ENCODE measurements at places on chromosomes 4 and X.
A peak's percentile ranks its signal among the peaks of the same experiment; 100 is the strongest.

- no peak for DNase-seq
These were observed 35.2 kb upstream of the PHEX start for GRCh38 chrX:21996872-21997455.

DNA sequence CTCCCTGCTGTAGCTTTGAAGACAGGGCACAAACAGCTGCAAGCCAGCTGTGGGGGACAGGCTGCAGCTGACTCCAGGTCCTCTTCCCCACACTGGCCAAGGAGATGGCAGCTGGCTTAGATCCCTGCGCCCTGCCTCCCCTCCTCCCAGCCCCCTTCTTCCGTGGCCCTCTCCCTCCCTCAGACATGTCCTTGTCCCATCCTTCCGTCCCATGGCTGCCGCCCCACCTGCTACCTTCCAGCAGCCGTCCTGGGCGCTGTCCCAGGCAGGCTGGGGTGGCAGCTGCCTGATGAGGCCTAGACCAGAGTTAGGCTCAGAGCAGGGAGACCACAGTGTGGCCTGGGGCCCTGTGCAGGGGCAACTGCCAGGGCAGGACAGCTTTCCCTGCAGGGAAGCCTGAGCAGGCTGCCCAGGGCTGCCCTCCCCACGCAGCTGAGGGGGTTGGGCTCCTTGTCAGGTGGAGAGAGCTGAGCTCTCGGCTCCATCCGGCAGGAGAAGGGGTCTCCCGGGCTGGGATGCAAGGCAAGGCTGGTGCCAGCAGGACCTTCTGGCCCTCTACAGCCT, 3.3 kb upstream of the BGN start:
- DNase-seq, result no peak

- no peak for DNase-seq
These were observed 364.8 kb downstream of the SMARCA1 start for GRCh38 chrX:129158505-129158904.

DNA sequence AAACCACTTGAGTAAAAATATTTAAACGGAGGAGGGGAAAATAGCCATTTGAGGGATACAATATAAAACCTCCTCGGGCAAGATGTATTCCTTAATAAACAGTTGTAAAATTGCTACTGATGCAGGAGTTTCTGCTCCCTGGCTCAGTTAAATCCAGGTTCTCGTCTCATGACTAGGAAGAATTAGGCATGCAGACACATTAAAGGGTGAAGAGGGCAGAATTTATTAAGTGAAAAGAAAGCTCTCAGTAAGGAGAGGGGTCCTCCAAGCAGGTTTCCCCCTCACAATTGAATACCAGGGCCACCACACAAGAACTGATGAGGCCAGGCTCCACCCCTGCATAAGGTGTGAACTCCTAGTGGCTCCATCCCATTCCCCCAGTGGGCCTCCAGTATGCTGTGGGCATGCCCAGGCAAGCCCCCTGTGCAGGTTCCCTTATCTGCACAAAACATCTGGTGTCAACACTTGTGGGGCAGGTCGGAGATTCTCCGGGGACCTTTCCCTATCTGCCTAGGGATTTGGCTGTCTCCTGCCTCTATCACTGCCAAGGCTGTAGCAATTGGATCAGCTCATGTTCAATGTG, 80.4 kb downstream of the HS6ST2 start:
- no peak for DNase-seq

DNA sequence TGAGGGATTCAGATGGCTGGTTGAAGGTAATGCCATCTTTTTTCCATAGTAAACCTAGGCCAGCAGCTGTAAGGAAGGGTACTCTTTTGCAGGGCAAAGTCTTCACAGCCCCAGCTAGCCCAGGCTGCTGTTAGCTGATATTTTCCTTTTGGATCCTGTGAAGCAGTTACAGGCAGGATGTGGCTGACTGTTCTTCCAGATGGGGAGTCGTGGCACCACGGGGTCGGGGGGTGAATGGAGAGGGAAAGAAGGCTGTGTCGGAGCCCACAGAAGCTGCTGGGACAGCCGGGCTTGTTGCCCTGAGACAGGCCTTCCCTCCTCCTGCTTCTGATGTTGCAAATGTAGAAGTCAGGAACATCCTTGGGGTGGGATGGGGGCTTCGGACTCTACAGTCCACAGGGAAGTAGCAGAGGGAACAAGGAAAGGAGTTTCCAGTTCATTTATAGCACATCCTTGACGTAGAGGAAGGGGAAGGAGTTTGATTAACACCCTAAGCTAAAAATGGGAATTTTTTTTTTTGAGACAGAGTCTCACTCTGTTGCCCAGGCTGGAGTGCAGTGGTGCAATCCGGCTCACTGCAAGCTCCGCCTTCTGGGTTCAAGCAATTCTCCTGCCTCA, 64.6 kb upstream of the TMEM150C start:
- no peak for DNase-seq

DNA sequence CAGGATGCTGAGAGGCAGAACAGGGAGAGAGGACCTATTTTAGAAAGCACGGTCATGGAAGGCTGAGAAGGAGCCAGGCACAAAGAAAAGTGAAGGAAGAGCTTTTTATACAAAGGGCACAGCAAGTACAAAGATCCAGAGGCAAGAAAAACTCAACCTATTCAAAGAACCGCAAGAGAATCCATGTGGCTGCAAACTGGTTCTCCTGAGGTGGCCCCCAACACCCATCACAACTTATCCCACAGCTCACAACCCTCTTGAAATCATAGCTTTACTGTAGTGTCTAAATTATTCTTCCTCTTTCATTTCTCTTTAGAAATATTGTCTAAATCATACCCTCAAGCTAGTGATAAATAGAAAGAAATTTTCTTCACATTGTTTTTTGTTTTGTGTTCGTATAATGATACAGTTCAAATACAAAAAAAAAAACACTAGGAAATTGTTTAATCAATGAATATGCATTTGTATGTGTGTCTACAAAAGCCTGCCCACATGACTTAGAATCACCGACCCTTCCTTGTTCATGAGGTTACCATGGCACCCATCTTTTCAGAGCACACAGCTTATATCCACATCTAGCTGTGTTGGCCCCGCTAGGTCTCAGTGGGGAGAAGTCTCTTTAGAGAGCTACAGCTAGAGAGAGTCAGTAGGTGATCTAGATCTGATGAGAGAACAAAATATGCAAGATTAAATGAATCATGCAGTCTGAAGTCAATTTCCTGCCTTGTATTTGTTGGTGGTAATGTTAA, 126.9 kb upstream of the DCLK2 start:
- DNase-seq, result no peak

GRCh38 chr4:144646523-144647094, 653 bp downstream of the HHIP start:
- DNase-seq, result no peak

DNA sequence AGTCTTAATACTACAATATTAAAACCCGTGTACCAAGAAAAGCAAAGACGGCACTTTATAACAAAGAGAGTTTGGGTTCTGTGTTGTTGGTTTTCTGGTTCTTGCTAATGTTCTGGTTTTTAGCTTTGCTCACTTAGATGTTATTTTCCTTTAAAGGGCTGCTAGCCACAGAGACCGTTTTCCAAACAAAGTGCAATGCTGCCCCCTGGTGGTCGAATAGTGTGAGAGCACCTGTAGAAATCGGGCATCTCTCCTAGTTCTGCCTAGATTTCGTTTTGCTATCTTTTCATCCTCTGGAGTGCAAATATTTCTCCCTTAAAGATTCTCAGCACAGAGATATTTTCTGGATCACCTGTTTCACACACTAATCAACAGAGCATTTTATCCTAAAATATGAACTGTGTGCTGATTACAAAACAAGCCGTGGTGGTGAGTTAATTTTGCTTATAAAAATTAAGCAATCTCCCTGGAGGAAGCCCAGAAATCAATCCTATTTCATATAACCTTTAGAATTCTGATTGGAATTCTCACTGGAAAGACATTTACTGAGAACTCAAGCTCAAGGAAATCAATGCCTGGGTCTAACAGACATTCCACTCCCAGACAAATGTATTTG, 334.5 kb upstream of the NOCT start:
- peak; percentile 56 for DNase-seq

DNA sequence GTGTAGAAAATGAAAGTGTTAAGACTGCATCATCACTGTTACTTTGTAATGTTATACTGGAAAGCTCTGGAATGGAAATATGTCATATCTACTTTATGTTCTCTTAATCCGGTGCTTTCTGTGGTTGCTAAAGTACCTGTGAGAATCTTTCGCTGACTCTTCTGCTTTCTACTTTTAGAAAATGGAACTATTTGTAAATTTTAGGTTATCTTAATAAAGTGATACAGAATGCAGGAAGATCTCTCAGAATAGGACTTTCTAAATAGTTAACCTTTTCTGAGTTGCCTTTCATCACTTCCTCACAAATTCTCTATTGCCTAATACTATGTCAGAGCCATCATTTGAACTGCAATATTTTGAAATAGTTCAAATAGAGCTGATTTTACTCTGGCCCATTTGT, 69.3 kb downstream of the BMP2K start:
- DNase-seq, result no peak

DNA sequence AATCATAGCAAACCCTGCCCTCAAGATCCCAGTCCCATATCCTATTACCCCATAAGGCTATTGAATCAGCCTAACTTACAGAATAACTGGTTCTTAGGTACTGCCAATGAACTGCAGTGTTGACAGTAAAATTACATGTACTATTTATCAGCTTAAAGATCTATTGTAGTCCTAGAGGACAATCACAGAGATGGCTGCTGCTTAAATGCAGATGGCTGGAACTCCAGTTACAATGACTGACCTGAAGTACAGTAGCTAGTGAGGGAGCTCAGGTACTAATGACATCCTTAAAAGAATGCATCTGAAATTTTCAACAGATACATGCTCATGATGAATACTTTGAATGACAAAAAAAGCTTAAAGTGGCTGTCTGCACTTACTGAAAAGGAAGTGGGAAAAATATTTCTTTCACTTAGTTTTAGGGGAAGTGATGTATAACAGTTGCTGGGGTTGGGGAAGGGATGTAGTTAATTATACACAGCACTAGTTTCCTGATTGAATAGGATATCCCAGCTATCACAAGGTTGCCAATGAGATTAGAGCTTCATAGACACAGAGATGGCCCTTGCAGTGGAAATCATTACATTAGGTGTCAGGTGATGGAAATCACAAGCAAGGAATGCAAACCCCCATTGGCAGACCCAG, 42.0 kb downstream of the USP26 start:
- DNase-seq, result no peak

DNA sequence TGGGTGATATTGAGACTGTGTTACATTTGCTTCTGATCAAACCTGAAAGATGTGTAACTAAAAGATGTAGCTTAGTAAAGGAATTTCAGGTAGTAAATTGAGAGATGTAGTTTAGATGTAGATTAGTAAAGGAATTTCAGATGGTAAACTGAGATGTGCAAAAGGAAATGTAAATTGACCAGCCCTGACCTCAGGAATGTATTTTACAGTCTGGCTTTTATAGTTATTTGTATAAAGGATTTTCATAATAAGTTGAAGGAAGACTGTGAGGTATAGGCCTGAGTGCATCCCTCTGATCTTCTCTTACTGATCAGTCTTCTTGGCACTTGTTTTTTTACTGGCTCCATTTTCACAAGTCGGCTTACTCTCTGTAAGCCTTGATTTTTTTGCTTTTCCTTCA, 3.2 kb downstream of the KLHL2 start:
- DNase-seq, result no peak

DNA sequence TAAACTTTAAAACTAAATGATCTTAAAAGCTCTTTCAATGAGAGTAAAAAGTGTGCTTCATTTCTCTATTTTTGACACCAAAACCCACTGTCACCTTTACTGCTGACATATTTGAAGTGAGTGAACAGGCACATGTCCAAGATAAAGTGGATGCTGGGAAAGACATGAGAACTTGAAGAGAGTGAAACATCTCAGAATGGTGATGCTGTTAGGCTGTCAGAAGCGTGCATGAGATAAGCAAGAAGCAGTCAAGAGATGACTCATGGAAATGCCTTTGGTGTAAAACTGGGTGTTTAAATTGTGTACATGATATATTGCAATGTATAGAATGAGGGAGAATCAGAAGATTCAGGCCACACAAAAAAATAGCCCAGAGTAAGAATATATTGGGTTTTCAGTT, 21.8 kb upstream of the GBA3 start:
- DNase-seq, result no peak

GRCh38 chr4:165784672-165785071, 88.4 kb upstream of the TLL1 start:
- DNase-seq, result no peak

GRCh38 chr4:183961795-183962194, 56.7 kb downstream of the STOX2 start:
- DNase-seq, result no peak

- DNase-seq, result peak; percentile 58
These were observed 33.7 kb downstream of the AMMECR1 start for GRCh38 chrX:110284159-110284558.

- DNase-seq, result no peak
These were observed 3.1 kb downstream of the JADE1 start for GRCh38 chr4:128812442-128813235.

GRCh38 chr4:77348815-77349214, 191.8 kb downstream of the CCNG2 start:
- no peak for DNase-seq

- DNase-seq, result no peak
These were observed 74.6 kb downstream of the RAPGEF2 start for GRCh38 chr4:159177265-159178150.

DNA sequence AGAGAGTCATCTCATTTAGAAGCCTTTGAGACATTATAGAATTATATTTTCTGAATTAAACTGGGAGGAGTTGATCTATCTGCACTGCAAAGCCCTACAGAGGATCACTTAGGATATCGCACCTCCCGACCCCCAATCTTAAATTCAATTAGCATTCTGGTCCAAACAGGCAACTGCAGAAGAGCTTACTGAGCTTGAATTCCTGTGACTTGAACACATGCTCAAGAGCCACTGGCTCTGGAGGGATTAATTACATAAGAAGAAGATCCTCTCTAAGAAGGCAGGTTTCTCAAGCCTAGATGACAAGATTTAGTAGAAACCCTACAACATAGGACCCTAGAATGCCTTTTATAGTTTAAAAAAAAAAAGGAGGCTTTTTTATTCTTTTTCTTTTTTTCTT, 548.9 kb downstream of the ARAP2 start:
- DNase-seq, result no peak

- DNase-seq, result peak; percentile 22
These were observed 161.6 kb upstream of the TLL1 start for GRCh38 chr4:165711436-165711835.

DNA sequence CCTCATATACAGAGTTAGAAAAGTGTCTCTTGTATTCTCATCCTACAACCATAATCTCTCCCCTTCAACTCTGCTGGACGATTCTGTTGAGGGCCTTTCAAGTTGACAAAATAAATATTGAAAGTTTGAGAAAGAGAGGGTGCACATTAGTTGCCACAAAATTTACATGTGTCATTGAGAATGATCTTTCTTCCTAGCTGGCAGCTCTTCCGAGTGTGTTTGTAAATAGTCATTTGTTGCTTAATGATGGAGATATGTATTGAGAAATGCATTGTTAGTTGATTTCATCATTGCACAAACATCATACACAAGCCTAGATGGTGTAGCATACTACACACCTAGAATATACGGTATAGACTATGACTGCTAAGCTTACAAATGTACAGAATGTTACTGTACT, 632.8 kb upstream of the AMOT start:
- no peak for DNase-seq

DNA sequence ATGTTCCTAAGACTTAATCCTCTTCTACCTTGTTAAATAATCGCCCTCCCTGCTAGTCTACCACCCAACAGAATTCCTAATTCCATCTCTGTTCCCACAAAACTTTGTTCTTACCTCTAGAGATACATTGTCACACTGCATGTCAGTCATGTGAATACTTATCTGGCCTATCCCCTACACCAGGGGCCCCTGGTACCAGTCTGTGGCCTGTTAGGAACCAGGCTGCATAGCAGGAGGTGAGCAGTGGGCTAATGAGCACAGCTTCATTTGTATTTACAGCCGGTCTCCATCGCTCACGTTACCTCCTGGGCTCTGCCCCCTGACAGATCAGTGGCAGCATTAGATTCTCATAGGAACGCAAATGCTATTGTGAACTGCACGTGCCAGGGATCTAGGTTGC, 73.9 kb downstream of the APBB2 start:
- no peak for DNase-seq

Measured in fibroblast of the conjunctiva (primary cell).